ENCODE measurements at places on chromosomes 12 and 14. TPM values are rescaled to one million over a fixed set of nuclear protein-coding genes. Genes with fewer than 3 reads are reported as not detected.

GRCh38 chr12:75765170-75766059 lies 254.0 kb upstream of the KRR1 start:
- no peaks in the 10 kb centered on the region for H3K36me3 ChIP-seq
- no peak overlapping the region for H3K27ac ChIP-seq
- no peaks in the 10 kb centered on the region for H3K4me1 ChIP-seq
- H3K4me3 ChIP-seq: no peak overlapping the region
- DNase-seq: no peak

- H3K4me1 ChIP-seq: peaks cover 31% of the 10 kb centered on the region
- no peaks in the 10 kb centered on the region for H3K36me3 ChIP-seq
- H3K4me3 ChIP-seq: no peak overlapping the region
- DNase-seq: no peak
- H3K27me3 ChIP-seq: no peaks in the 10 kb centered on the region
- H3K27ac ChIP-seq: peak overlapping the region; percentile 95
Observed at GRCh38 chr12:124370851-124371250, 76.0 kb downstream of the RFLNA start.

- H3K36me3 ChIP-seq: no peaks in the 10 kb centered on the region
- peak; percentile 59 for DNase-seq
- H3K4me1 ChIP-seq: no peaks in the 10 kb centered on the region
- peak overlapping the region; percentile 25 for H3K4me3 ChIP-seq
- H3K27me3 ChIP-seq: no peaks in the 10 kb centered on the region
- peak overlapping the region; percentile 74 for H3K27ac ChIP-seq
Observed at GRCh38 chr12:94074980-94075629, 73.3 kb upstream of the PLXNC1 start.

- no peak for DNase-seq
- no peak overlapping the region for H3K27ac ChIP-seq
- no peaks in the 10 kb centered on the region for H3K27me3 ChIP-seq
- H3K4me3 ChIP-seq: no peak overlapping the region
- H3K4me1 ChIP-seq: no peaks in the 10 kb centered on the region
Observed at GRCh38 chr12:114425031-114425626, 19.2 kb upstream of the TBX5 start.

DNA sequence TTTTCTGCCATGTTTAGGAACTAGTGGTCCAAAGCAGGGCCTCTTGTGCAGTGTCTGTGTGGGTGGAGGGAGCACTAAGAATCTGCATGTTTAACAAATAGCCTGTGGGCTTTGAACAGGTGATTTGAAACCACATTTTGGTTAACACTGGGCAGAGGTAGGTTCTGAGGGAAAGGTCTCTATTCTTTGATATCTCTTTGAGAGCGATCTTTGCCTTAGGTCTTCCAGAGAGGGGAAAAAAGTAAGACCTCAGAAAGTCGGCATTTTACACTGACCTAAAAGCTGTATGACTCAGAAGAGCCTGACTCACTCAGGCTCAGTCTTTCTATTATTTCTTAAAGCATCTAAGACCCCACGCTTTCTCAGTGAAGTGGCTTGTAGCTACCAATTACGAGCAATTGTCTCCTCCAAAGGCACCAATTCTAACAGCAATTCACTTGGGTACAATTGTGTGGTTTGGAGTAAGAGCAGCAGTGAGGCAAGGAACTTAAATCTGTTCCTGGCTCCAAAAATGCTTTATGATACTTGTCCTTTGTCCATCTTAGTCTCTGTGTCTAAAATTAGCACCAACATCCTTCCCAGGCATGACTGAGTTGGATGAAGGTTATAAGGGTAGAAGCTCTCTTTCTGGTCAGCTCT lies 8.8 kb downstream of the EIF2B2 start:
- no peaks in the 10 kb centered on the region for H3K27me3 ChIP-seq
- no peak overlapping the region for H3K4me3 ChIP-seq
- peak overlapping the region; percentile 55 for H3K27ac ChIP-seq
- no peaks in the 10 kb centered on the region for H3K36me3 ChIP-seq

- no peaks in the 10 kb centered on the region for H3K27me3 ChIP-seq
- no peaks in the 10 kb centered on the region for H3K4me1 ChIP-seq
- DNase-seq: no peak
- H3K4me3 ChIP-seq: no peak overlapping the region
- H3K27ac ChIP-seq: no peak overlapping the region
Observed at GRCh38 chr12:105805730-105806399, 332.9 kb downstream of the NUAK1 start.

DNA sequence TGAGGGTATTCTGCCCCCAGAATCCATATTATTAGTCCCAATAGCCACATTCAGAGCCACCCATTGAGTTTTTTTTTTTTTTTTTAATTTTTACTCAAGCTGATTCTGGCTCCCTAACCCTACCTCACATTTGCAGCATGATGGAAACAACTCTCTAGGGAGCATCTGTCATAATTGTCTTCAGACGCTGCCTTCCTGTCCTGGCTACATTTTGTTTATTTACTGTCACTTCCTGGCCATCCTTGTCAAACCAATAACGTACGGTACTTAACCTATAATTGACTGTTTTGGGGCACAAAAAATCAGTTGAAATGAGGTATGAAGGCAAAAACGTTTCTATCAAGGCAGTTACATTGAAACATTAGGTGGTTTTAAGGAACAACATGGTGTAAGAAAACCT lies 2.1 kb downstream of the GLIPR1 start:
- no peak overlapping the region for H3K27ac ChIP-seq
- H3K36me3 ChIP-seq: no peaks in the 10 kb centered on the region
- no peaks in the 10 kb centered on the region for H3K27me3 ChIP-seq
- peak overlapping the region; percentile 54 for H3K4me3 ChIP-seq

DNA sequence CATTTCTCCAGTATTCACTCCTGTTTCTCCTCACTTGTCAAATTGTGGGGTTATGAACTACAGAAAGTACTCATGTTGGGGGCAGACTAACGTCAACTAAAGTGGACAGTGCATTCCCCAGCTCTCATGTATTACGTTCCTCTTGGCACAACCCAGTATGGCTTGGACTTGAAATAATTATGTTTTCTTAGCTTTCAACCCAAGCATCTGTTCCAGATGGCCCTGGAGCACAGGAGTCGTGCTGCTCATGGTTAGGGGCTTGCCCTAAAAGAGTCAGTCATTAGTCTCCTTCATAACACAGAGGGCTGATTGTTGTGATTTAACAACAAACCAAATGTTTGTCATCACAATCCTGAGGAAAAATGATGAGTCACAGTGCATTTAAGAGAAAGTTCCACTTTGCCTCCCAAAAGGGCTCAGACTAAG lies 154.4 kb downstream of the RPAP3 start:
- H3K27ac ChIP-seq: peak overlapping the region; percentile 3
- no peak for DNase-seq
- no peaks in the 10 kb centered on the region for H3K4me1 ChIP-seq
- H3K36me3 ChIP-seq: no peaks in the 10 kb centered on the region

DNA sequence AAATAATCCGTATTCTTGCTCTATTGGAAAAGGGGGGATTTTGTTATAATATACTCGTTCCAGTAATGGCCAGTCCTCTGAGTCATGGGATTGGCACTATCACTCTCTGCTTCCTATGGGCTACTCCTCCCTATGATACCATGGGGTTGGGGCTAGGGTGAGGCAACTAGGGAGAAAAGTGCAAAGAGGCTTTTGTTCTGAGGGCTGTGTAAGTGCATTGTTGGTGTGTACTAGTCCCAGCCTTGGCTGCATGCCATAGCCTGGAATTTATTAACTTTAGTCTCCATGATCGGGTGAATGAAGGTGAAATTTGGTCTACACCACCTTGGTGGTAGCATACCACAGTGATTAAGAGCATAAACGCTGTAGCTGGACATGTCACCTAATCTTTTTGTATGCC lies 247.6 kb downstream of the RPAP3 start:
- no peaks in the 10 kb centered on the region for H3K4me1 ChIP-seq
- H3K4me3 ChIP-seq: no peak overlapping the region
- no peak overlapping the region for H3K27ac ChIP-seq
- no peaks in the 10 kb centered on the region for H3K27me3 ChIP-seq
- no peak for DNase-seq
- no peaks in the 10 kb centered on the region for H3K36me3 ChIP-seq

GRCh38 chr12:103816663-103817062 lies 24.4 kb downstream of the NT5DC3 start:
- no peaks in the 10 kb centered on the region for H3K4me1 ChIP-seq
- H3K4me3 ChIP-seq: no peak overlapping the region
- DNase-seq: no peak
- H3K36me3 ChIP-seq: no peaks in the 10 kb centered on the region
- H3K27me3 ChIP-seq: no peaks in the 10 kb centered on the region
- no peak overlapping the region for H3K27ac ChIP-seq

DNA sequence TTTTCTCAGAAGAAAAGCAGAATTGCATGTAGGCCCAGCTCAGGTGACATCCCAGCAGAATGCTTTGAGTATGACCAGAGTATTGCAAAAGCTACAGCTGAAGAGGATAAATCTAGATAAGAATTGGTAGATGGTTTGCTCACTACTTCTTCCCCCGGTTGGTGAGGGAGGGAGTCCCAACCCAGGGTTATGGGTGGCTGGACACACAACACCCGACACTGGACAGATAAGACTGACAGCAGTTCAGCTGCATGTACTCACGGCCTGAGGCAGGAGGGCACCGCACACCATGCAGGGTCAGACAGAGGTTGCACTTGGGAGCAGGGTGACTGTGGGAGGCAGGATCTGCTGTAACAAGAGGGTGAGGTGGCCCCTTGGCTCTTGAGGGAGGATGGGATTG lies 1.7 kb upstream of the CLEC4C start:
- no peak overlapping the region for H3K4me3 ChIP-seq
- no peak for DNase-seq
- H3K27me3 ChIP-seq: no peaks in the 10 kb centered on the region
- no peaks in the 10 kb centered on the region for H3K4me1 ChIP-seq

DNA sequence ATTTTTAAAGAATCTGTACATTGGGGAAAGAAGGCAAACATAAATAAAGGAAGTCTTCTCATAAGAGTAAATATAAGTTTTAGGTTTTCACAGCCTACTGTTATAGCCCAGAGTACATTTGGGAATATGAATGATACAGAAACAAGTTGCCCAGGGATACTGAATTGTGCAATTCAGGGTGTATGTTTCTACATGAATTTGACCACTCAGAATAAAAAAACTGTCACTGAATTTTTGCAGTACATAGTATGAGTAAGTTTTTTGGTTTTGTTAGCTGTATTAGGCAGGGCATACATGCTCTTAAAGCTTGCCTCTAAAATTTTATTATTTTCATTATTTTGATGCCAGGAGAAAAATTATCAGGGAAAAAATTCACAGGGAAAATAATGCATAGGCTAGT lies 6.6 kb upstream of the PCNX4 start:
- DNase-seq: no peak
- H3K27me3 ChIP-seq: no peaks in the 10 kb centered on the region
- H3K4me1 ChIP-seq: no peaks in the 10 kb centered on the region
- H3K36me3 ChIP-seq: no peaks in the 10 kb centered on the region
- H3K4me3 ChIP-seq: no peak overlapping the region

DNA sequence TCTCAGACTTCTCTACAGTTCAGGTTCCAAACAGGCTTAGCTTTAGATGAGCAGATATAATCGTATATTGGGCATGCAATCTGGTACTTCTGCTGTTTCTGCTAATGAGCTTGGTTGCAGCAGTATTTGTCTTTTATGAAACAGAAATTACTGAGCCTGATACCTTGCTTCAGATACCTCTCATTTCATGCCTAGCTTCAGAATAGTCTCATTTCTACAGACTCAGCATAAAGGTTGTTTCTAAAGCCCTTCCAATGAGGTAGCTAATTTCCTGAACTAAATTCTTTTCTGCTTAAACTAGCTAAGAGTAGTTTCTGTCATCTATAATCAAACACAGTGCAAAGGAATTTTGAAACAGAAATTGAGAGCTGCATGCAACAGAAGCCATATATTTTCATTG lies 275.0 kb upstream of the KITLG start:
- H3K27me3 ChIP-seq: no peaks in the 10 kb centered on the region
- no peaks in the 10 kb centered on the region for H3K36me3 ChIP-seq
- no peaks in the 10 kb centered on the region for H3K4me1 ChIP-seq
- DNase-seq: no peak
- no peak overlapping the region for H3K27ac ChIP-seq

The BEST3 gene
- not detected for total RNA-seq
